Right kidney (tissue), 9 donors: ENCODE measurements at places on chromosomes 2 and 18.

GRCh38 chr2:24457696-24458386, 33.2 kb upstream of the NCOA1 start:
- DNase-seq: no peak

DNA sequence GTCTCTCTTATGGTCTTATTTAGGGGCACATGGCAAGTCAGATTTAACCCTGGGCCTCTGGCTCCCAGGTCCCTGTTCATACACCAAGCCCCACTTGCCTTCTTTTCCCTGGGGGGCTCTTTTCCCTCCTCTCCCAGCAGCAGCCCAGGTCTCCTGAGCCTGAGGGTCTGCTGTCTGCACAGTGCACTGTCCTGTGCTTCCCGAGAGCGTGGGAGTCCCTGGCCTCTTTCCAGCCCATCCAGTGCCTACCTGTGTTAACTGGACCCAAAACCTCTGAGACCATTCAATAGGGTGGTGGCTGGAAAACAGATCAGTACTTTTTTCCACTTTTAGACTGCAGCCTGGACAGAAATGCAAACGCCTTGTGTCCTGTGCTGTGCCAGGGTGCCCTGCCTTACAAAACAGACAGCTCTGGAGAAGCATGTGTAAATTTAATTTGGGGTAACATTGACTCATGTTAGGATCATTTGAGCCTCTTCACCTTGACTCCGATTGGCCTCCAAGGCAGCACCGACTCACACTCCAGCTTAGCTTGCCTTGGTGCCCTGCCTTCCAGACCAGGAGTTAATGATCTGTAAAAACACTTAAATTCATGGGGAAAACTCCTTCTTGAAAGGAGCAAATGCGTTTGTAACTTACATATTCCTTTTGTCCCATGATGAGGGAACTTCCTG, 34.3 kb downstream of the TWIST2 start:
- DNase-seq: no peak

DNA sequence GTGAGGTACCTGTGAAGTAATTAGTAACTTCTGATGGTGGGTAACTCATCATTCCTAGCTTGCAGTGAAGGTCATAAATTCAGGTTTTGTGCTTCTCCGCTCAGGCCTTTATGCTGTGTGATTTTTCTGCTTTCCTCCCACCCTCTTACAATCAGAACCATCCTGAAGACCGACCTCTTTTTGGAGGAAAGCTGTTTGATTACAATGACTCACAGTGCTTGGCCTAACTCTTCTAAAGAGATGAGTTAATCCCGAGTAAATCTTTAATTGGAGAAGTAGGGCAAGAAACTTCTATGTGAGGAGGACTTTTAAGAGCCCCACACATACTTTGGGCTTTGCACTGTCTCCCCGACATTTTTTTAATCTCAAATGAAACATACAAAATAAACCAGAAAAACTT, 53.1 kb downstream of the TTC27 start:
- no peak for DNase-seq

DNA sequence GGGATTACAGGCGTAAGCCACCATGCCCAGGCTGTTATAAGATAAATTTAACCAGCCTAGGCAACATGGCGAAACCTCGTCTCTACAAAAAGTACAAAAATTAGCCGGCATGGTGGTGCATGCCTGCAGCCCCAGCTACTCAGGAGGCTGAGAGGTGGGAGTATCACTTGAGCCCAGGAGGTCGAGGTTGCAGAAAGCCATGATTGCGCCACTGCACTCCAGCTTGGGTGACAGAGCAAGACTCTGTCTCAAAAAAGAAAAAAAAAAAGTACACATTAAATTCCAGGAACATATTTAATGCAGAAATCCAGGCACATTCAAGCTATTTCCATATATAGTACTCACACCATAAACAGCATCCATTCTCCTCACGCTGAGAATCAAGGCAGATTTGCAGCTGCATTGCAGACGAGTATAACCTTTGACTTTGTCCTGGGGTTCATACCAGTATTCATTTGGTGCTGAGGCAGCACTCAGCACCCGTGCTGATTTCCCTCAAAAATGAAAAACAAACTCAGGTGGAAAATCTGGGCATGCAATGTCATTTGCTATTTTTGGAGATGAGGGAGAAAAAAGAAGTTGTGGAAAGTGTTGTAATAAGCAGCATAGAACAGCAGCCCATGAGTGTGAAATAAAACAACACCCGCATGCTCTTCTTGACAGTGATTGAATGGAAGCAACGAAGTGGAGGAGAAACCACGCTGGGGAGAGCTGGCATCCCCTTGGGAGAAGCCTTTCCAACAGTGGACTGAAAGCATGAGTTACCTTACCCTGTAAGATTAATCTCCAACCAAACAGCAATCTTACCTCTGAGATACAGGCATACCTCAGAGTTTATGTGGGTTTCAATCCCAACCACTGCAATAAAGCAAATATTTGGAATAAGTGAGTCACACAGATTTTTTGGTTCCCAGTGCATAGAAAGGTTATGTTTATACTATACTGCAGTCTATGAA, 46.8 kb upstream of the ANXA4 start:
- DNase-seq: no peak

DNA sequence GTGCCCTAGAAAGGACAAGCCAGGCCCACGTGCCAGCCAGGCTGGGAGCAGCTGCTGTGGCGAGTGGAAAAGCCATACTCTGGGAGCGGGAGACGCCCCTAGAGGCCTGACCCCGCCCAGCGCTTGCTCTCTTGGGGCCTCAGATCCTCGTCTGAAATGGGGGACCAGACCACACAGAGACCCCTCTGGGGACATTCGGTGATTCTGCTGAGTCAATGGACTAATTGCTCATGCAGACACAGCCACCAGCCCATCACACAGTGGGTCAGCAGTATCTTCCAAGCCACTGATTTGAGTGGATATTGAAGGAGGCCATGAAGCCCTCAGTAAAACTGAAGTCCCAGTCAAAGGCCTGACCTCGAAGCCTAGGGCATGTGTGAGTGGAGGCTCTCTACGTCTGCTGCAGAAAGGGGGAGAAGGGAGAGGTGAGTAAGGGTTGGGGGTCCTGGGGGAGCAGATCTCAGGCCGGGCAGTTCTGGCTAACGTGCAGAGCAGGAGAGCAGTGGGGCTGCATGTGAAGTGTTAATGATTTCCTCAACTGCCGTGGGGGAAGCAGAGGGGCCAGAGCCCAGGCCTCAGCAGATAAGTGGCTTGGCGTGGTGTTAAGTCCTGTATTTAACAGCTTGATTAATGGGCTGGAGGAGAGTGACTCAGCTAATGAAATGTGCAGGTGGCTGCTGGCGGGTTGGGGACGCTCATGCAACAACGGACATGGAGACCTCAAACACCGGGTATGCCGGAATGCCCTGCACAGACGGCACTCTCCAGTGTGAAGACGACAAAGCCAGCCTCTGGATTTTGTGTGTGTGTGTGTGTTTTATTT, 104.4 kb upstream of the TWIST2 start:
- DNase-seq: no peak

GRCh38 chr2:68716604-68717304, 17.9 kb upstream of the ARHGAP25 start:
- DNase-seq: no peak

DNA sequence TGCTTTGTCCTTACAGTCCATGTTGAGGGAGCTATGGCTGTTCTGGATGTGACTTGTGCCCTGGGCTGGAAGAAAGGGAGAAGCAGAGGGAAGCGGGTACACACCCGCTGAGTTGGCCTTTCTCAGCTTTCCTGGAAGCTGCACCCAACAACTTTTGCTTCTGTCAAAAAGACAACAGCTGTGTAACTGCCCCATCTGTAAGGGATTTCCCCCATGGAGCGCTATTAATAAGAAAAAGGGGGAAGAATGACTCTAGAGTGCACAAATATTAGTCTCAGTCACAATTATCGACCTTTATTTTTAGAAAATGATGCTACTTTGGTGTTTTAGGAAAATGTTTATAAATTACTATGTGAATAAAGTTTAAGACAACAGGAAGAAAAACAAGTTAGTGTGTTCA, 368.3 kb downstream of the RAD51AP2 start:
- DNase-seq: no peak

GRCh38 chr2:121735518-121736074, 1.1 kb downstream of the NIFK start:
- DNase-seq: no peak

DNA sequence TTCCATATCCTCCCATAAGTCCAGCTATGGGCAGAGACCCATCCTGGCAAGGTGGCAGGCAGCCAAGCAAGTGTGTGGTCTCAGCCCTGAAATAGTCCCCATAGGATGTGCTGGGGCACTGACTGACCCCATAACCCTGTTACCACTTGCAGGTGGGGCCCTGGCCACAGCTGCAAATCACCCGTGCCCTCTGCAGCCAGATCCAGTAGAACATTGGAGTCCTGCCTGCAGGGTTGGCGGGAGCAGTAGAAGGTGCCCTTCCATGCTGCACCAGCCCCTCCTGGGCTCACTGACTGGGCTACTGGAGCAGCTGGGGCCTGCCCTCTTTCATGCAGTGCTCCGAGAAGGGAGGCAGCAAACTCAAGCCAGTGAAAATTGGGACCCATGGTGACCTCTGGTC, 112.6 kb upstream of the MCFD2 start:
- no peak for DNase-seq

GRCh38 chr2:19203866-19204265, 154.6 kb downstream of the OSR1 start:
- DNase-seq: no peak

GRCh38 chr18:46071653-46072375, at the start of gene PSTPIP2:
PSTPIP2 (minus strand) TSS chr18:46072260; CDS start chr18:46072188, 72 bp downstream.
- peak; percentile 82 for DNase-seq

- no peak for DNase-seq
Measured at GRCh38 chr2:240628808-240629618, 3.7 kb downstream of the GPR35 start.

DNA sequence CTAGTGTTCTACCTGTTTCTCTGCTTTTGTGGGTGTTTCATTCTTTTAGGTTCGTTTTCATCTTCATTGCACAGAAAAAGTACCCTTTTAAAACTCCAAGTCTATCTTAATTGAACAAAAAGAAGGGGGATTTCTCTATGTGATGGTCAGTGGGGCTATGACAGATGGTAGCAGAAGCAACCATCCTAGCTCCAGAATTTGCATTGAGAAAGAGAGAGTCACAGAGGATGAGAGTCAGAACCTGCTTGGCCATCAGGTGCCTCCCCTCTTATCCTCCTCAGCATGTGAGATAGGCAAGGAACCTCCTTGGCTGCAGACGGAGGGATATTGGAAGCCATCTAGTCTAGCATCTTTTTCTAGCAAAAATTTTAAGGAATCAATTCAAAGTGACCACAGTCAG, 398.0 kb upstream of the DCC start:
- no peak for DNase-seq

DNA sequence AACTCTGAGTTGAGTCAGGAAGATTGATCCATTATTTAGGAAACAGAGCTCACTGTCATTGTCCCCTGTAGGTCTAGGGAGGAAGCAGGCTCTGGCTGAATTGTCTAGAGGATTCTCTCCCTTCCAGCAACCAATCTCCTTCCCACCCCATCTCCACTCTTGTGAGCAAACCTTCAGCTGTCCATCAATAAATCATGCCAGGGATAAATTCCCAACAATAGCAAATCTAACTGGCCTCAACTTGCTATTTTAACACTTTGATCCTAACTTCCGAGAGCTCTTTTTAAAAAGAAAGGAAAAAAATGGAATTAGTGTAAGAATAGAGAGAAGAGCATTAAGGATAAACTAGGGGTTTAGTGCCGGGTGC, 53.5 kb downstream of the ATP8B1 start:
- DNase-seq: no peak

GRCh38 chr2:162938387-162938786, 99.8 kb upstream of the KCNH7 start:
- DNase-seq: no peak

DNA sequence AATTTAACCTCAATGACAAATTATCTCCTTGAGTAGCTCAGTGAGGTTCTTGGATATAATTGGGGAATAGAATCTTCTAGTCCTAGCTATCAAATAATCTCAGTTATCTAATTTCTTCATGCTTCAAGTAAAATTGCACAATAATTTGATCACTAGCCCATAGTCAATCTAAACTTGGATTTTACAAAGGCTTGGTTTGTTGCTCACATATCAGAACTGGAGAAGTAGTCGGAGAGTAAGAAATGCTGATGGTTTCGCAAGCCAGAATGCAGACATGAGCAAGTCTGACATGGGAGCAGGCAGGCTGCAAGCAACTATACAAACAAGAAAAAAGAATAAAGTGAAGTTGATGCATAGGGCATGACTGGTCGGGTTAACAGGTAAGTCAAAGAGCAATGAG, 11.7 kb upstream of the PDE11A start:
- no peak for DNase-seq

DNA sequence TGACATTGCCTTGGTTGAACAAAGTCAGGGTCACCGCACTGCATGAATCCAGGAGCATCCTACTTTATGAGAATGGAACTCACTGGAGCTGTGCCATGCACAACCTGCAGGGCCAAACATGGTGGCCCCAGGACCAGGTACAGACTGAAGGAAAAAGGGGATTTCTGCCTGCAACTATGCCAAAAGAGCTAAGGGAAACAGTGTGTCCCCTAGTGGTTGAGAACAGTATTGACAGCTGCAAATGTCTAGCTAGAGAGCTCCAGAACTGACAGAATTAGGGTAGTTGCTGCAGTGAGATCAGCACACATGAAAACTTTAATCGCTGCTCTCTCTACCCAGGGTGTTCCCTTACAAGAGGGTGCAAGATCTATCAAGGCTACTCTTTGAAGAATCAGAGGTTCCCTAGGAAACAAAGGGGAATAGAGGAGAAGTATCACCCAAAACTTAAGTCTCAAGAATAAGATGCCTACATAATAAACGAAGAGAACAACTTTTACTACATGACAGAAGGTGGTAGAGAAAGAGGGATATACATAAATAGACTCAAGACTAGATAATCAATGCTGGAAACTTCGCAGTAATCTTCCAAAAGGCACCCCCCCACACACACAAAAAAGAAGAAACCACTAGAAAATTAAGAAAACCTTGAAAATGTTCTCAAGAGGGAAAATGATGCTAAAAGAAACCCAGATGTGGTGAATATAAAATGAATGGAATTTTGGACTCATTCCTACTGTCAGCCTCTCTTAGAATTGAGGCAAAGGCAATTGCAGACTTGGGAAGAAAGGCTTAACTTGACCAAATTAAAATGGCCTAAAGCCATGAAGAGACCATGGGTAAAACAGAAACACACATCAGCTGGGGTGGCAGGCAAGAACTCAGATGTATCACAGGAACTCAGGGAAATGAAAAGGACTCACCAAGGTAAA, 43.6 kb upstream of the IHH start:
- DNase-seq: no peak

- DNase-seq: no peak
Measured at GRCh38 chr2:100222844-100223243, 80.5 kb upstream of the AFF3 start.

GRCh38 chr2:127080226-127080937, 26.6 kb downstream of the BIN1 start:
- no peak for DNase-seq

GRCh38 chr2:21693081-21693480, 569.3 kb downstream of the TDRD15 start:
- DNase-seq: no peak

- no peak for DNase-seq
Measured at GRCh38 chr2:199279146-199279545, 178.6 kb downstream of the SATB2 start.

GRCh38 chr18:354471-354870, 86.6 kb upstream of the THOC1 start:
- no peak for DNase-seq

- no peak for DNase-seq
Measured at GRCh38 chr2:72415241-72415661, 267.6 kb upstream of the CYP26B1 start.
